ENCODE measurements at places on chromosomes 2 and 18. TPM values are rescaled to one million over a fixed set of nuclear protein-coding genes. Genes with fewer than 3 reads are reported as not detected.

Gene RAB17
- total RNA-seq = not detected

Gene PMAIP1
- 25.3 TPM for total RNA-seq

Gene COLEC11
- total RNA-seq = 0.77 TPM

Gene RUFY4
- 3.0 TPM for total RNA-seq

DNA sequence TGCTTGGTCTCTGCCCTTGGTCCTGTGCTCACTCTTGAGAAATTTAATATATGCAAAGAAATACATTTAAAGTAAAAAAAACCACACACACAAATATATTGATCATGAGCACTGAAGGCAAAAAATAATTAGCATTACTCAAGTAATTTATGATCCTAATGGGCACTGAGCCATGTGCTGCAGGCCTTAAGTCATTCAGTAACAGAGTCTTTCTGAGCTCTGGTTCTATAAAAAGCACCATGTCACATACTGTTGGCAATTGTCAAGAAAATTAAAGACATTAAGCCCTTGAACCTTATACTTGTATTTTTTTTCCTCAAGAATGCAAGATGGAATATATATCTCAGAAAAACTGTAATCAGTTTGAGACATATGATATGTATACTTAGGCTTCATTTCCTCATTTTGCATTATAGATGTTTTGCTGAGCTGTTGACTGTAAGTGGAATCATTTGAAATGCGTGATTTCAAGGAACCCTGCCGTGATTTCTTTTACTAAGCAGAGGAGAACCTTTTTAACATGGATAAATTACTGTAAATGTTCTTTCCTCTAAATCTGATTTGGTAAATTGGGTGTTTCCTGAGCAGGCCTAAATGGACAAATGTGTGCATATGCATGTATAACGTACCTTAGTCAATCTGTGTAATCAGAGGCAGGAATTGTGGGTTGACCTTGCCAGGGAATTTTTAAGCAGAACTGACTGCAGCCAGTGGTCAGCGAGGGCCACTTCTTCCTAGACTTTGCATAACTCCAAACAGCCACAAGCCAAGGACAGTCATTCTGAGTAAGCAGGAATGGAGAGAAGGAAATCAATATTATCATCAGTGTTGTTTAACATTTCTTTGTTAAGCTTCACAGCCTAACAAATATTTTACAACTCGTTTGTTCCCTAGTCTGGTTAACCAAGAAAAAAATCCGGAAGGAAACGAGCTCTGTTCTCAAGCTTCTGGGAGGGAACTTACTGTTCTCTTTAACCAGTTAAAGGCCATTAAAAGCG, 191.5 kb upstream of the ATP5MC3 start:
- peaks cover 2% of the 10 kb centered on the region for H3K4me1 ChIP-seq
- H3K36me3 ChIP-seq = no peaks in the 10 kb centered on the region
- no peak for DNase-seq
- no peak overlapping the region for H3K4me3 ChIP-seq
- H3K27me3 ChIP-seq = peaks cover 19% of the 10 kb centered on the region

GRCh38 chr18:11666176-11666575, 22.9 kb upstream of the GNAL start:
- H3K27ac ChIP-seq = no peak overlapping the region
- peaks cover 7% of the 10 kb centered on the region for H3K27me3 ChIP-seq
- no peaks in the 10 kb centered on the region for H3K4me1 ChIP-seq
- no peak overlapping the region for H3K4me3 ChIP-seq

Data from activated naive CD8-positive, alpha-beta T cell treated with anti-CD3 and anti-CD28 coated beads, Interleukin-2, amount 10 ng/mL, durations not matched to agents 7 days and 5 days (primary cell).